ENCODE measurements at places on chromosomes 11 and 22.

- H3K27ac ChIP-seq: no peak overlapping the region
- H3K4me3 ChIP-seq: no peak overlapping the region
- DNase-seq: no peak
- no peaks in the 10 kb centered on the region for H3K27me3 ChIP-seq
- no peaks in the 10 kb centered on the region for H3K36me3 ChIP-seq
- H3K4me1 ChIP-seq: no peaks in the 10 kb centered on the region
Measured at GRCh38 chr11:11400635-11401232, 47.7 kb upstream of the CSNK2A3 start.

DNA sequence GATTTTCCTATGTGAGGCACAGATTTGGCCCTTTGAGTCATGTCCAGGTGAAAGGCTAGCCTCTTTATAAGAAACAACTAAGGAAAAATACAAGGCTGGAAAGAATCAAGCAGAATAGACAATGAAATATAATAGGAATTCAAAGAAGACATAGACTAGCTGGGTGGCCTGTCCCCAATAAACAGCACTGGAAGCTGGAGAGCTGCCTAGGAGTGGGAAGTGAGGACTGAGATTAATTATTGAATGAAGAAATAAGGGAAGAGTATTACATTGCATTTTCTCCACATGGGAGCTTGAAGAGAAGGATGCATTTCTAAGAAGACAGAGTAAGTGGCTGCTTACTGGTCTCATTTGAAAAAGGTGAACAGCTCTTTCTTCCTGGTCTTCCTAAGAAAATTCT is 100.0 kb downstream of the CCDC34 start:
- H3K36me3 ChIP-seq: no peaks in the 10 kb centered on the region
- no peak overlapping the region for H3K4me3 ChIP-seq
- no peak for DNase-seq
- H3K27ac ChIP-seq: no peak overlapping the region
- H3K27me3 ChIP-seq: no peaks in the 10 kb centered on the region

DNA sequence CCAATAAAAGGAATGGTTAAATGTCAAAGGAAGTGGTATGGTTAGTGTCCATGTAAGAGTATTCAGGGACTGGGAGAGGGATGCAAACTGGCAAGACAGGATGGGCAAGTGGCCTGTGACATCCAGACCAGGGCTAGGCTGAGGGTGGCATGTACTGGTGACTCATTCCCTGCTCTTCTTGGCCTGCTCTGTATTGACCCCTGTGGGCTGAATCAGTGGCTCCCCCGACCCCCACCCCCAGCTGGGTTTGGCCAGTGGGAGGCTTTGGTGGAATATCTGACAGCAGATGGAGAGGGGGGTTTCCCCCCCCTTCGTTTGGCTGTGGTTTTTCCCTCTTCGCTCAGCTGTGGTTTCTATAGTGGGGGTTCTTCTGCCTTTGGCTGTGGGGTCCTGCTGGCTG is 87.7 kb downstream of the CSNK2A3 start:
- H3K27ac ChIP-seq: no peak overlapping the region
- H3K4me3 ChIP-seq: no peak overlapping the region
- H3K4me1 ChIP-seq: no peaks in the 10 kb centered on the region
- no peaks in the 10 kb centered on the region for H3K36me3 ChIP-seq

GRCh38 chr11:130457623-130458409 is 9.4 kb downstream of the ADAMTS15 start:
- H3K27me3 ChIP-seq: no peaks in the 10 kb centered on the region
- H3K4me1 ChIP-seq: no peaks in the 10 kb centered on the region
- H3K27ac ChIP-seq: no peak overlapping the region
- no peaks in the 10 kb centered on the region for H3K36me3 ChIP-seq

- no peaks in the 10 kb centered on the region for H3K27me3 ChIP-seq
- no peak overlapping the region for H3K27ac ChIP-seq
- no peak overlapping the region for H3K4me3 ChIP-seq
- H3K36me3 ChIP-seq: no peaks in the 10 kb centered on the region
- DNase-seq: no peak
Measured at GRCh38 chr22:27842669-27843431, 41.3 kb upstream of the MN1 start.

- H3K27me3 ChIP-seq: no peaks in the 10 kb centered on the region
- H3K4me1 ChIP-seq: no peaks in the 10 kb centered on the region
- no peak overlapping the region for H3K4me3 ChIP-seq
- no peak for DNase-seq
- no peak overlapping the region for H3K27ac ChIP-seq
Measured at GRCh38 chr11:47797633-47798032, 30.5 kb upstream of the FNBP4 start.

- H3K27ac ChIP-seq: no peak overlapping the region
- H3K27me3 ChIP-seq: no peaks in the 10 kb centered on the region
- H3K4me1 ChIP-seq: no peaks in the 10 kb centered on the region
- no peaks in the 10 kb centered on the region for H3K36me3 ChIP-seq
- H3K4me3 ChIP-seq: no peak overlapping the region
Measured at GRCh38 chr11:2205981-2206690, 34.5 kb upstream of the TH start.

- H3K36me3 ChIP-seq: no peaks in the 10 kb centered on the region
- H3K4me3 ChIP-seq: no peak overlapping the region
- no peak overlapping the region for H3K27ac ChIP-seq
- no peaks in the 10 kb centered on the region for H3K27me3 ChIP-seq
Measured at GRCh38 chr11:46252373-46252914, 25.0 kb upstream of the CREB3L1 start.

GRCh38 chr11:7892059-7892699 is 38.9 kb downstream of the OR10A6 start:
- H3K27me3 ChIP-seq: no peaks in the 10 kb centered on the region
- H3K4me1 ChIP-seq: no peaks in the 10 kb centered on the region
- H3K4me3 ChIP-seq: no peak overlapping the region
- H3K27ac ChIP-seq: no peak overlapping the region
- no peak for DNase-seq

GRCh38 chr11:39174196-39174595 is 2285.3 kb downstream of the LRRC4C start:
- H3K4me1 ChIP-seq: no peaks in the 10 kb centered on the region
- peaks cover 4% of the 10 kb centered on the region for H3K27me3 ChIP-seq
- no peak overlapping the region for H3K4me3 ChIP-seq
- DNase-seq: no peak
- no peak overlapping the region for H3K27ac ChIP-seq

GRCh38 chr11:82978422-82979099 is 77.0 kb downstream of the DDIAS start:
- H3K27ac ChIP-seq: no peak overlapping the region
- H3K4me1 ChIP-seq: no peaks in the 10 kb centered on the region
- no peak overlapping the region for H3K4me3 ChIP-seq

GRCh38 chr11:73288192-73288872 is 16.2 kb downstream of the P2RY6 start:
- no peaks in the 10 kb centered on the region for H3K36me3 ChIP-seq
- peaks cover 6% of the 10 kb centered on the region for H3K4me1 ChIP-seq
- no peak for DNase-seq
- no peak overlapping the region for H3K4me3 ChIP-seq

DNA sequence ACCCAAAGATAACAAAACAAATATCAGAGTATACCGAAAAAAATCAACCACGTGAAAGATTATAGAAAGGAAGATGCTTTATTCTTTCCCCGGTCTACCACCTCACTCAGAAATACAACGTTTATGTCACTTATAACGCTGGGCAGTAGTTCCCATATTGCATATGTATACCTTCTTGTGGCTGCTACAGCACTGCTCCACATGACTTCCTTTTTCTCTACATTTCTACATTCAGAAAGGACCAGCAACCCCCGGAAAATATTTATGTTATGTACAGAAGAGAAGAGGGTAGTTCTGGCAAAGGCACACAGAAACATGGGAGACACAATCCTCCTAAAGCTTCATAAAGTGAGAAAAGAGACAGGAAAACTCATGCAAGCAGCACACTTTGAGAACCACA is 56.8 kb downstream of the MTMR2 start:
- H3K4me1 ChIP-seq: no peaks in the 10 kb centered on the region
- H3K27me3 ChIP-seq: no peaks in the 10 kb centered on the region
- DNase-seq: no peak
- H3K27ac ChIP-seq: no peak overlapping the region
- no peaks in the 10 kb centered on the region for H3K36me3 ChIP-seq

DNA sequence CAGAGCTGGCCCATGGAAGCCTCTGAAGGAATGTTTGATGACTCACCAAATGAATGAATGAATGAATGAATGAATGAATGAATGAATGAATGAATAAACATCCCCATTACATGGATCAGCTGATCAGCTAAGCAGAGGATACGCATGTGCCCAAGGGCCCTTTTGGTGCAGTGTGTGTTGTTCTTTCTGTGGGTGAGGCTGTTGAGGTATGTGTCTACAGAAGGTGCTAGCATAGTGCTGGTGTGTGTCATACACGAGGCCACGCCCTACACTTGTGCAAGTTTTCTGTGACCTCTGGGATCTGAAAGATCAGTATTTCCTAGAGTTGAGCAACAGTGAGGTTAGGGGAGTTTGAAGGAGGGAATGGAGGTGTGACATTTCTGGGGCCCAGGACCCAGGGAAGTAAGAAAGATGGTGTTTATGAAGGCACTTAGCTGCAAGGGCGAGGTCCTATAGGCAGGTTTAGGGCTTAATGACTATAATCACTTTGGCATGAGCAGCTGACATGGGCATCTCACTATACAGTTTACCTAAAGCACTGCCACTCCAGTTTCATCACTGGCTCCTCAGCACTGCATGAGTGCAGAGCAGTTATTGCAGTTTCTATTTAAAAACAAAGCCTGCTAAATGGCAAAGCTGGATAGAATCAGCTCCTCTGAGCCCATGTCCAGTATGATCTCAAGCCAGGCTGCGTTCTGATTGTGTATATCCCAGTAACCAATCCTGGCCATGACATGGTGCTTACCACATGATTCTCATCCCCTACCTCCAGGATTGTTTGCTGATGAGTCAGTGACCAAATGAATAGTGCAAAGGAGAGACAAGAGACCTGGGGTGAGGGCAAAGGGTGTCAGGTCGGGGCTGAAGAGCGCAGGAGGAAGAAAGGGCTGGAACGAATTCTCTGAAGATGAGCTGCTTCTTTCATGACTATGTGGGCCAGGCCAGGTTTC is 36.4 kb upstream of the E2F8 start:
- H3K36me3 ChIP-seq: no peaks in the 10 kb centered on the region
- H3K27me3 ChIP-seq: no peaks in the 10 kb centered on the region
- H3K27ac ChIP-seq: peak overlapping the region; percentile 70
- peaks cover 15% of the 10 kb centered on the region for H3K4me1 ChIP-seq

DNA sequence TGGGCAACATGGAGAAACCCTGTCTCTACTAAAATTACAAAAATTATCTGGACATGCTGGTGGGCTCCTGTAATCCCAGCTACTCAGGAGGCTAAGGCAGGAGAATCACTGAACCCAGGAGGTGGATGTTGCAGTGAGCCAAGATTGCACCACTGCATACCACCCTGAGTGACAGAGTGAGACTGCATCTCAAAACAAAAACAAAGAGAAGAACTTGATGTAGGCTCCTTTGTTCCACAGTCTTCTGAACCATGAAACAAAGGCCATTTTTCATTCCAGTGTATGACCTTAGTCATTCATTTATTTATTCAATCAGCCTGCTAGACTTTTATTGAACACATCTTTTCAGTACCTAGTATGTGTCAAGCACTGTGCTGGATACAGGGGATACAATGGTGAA is 369.6 kb downstream of the FAT3 start:
- H3K36me3 ChIP-seq: no peaks in the 10 kb centered on the region
- H3K4me3 ChIP-seq: no peak overlapping the region
- no peak for DNase-seq
- no peaks in the 10 kb centered on the region for H3K4me1 ChIP-seq
- H3K27ac ChIP-seq: no peak overlapping the region

DNA sequence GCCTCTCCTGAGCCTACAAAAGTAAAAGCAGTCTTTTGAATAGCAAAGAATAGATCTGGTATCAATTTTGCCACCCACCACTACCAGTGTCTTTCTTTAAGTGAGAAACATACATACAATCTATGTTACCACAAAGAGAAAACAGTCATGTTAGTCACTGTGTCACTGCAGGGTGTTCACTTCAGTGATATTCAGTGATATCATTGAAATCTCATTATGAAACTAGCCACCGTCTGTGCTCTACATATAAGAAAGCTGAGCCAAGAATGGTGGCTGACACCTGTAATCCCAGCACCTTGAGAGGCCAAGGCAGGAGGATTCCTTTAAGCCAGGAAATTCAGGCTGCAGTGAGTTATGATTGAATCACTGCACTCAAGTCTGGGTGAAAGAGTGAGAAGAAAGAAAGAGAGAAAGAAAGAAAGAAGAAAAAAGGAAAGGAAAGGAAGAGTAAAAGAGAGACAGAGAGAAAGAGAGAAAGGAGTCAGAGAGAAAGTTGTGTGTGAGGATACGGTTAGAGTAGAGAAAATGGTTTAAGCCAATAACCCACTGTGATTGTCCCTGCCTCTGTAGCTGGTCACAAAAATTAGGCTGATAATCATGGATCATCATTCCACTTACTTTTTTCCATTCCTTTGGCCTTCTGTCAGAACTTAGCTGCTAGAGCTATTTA is 847.1 kb downstream of the FAM181B start:
- H3K4me1 ChIP-seq: no peaks in the 10 kb centered on the region
- DNase-seq: no peak
- no peak overlapping the region for H3K4me3 ChIP-seq

GRCh38 chr11:102546427-102546826 is 15.9 kb upstream of the MMP7 start:
- H3K4me3 ChIP-seq: no peak overlapping the region
- H3K36me3 ChIP-seq: no peaks in the 10 kb centered on the region
- no peaks in the 10 kb centered on the region for H3K27me3 ChIP-seq
- no peak overlapping the region for H3K27ac ChIP-seq
- no peak for DNase-seq

DNA sequence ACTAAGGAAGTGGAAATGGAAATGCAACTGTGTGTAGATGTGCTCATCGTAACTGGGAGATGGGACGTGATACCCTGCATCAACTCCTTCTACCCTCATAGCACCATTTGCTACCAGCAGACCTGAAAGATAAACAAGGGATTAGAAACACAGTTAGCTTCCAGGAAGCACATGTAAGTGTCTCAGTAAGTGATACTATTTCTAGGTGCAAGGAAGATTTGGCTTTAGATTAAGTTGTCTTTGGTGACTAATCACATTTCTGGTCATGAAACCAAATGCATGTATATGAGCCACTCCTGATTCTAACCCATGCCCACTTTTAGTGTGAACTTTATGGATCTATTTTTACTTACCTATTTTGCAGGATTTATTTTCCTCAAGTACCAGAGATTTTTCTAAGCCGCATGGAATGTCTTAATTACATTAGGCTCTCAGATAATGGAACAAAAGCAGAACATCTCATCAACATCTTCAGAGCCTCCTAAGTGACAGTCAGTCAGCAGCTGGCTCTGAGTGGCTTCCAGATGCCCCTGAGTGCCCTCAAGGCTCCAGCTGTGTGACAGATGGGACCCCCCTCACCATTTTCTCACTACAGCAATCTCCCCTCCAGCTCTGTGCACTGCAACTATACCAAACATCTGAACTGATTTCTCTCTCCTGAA is 21.2 kb downstream of the SLC5A12 start:
- H3K36me3 ChIP-seq: no peaks in the 10 kb centered on the region
- DNase-seq: no peak
- H3K4me3 ChIP-seq: no peak overlapping the region
- no peaks in the 10 kb centered on the region for H3K27me3 ChIP-seq

GRCh38 chr11:73218106-73218829 is at the start of gene P2RY2:
P2RY2 (plus strand) TSS chr11:73218281; CDS start chr11:73234160, 15,879 bp downstream.
- H3K4me1 ChIP-seq: no peaks in the 10 kb centered on the region
- DNase-seq: peak; percentile 94
- no peak within 1 kb of the TSS for H3K27ac ChIP-seq
- H3K27me3 ChIP-seq: no peaks in the 10 kb centered on the region
- H3K36me3 ChIP-seq: no peaks in the 10 kb centered on the region

GRCh38 chr11:103167166-103167565 is 57.9 kb downstream of the DYNC2H1 start:
- H3K27me3 ChIP-seq: no peaks in the 10 kb centered on the region
- H3K4me1 ChIP-seq: no peaks in the 10 kb centered on the region
- no peak for DNase-seq
- H3K4me3 ChIP-seq: no peak overlapping the region
- no peaks in the 10 kb centered on the region for H3K36me3 ChIP-seq

Measured in right lobe of liver (tissue), 6 donors.